ENCODE measurements at places on chromosomes 13 and 19.

GRCh38 chr19:46478356-46478986 lies 7.1 kb upstream of the PNMA8A start:
- no peak for DNase-seq

- DNase-seq: no peak
Measured at GRCh38 chr19:10835089-10835753, 791 bp downstream of the TMED1 start.

- DNase-seq: peak; percentile 89
Measured at GRCh38 chr13:29923554-29924481, 73.4 kb upstream of the UBL3 start.

DNA sequence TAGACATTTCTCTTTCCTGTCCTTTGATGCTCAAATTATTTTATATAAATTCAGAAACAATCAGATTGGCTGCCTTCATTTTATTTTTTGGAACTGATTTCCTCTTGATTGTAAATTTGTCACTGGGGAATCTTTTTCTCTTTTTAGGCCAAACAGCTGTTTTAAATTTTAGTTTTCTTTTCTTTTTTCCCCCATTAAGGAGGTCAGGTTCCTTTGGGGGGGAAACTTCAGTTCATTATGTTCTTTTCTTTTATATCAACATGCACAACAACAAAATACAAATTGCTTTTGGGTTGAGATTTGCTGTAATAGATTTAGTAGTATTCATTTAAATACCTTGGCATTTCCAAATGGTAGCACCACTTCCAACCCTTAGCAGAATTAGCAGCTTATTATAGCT lies 264.8 kb upstream of the SPRY2 start:
- DNase-seq: no peak

DNA sequence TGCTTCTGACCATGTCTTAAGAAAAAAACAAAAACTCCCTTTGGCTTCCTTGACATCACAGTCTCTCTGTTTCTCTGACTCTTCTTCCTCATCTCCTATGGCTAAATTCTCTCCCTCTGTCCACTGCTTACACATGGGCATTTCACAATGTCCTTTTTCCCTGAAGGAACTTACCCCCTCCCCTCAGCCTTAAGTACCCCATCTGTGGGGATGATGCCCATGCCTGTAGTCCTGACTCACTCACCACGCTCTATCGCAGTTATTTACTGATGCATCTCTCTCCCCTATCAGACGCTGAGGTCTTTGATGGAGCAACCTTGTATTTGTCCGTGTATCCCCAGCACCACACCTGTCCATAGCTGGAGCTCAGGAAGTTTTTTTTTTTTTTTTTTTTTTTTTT lies 32.4 kb downstream of the ACTN4 start:
- DNase-seq: no peak

DNA sequence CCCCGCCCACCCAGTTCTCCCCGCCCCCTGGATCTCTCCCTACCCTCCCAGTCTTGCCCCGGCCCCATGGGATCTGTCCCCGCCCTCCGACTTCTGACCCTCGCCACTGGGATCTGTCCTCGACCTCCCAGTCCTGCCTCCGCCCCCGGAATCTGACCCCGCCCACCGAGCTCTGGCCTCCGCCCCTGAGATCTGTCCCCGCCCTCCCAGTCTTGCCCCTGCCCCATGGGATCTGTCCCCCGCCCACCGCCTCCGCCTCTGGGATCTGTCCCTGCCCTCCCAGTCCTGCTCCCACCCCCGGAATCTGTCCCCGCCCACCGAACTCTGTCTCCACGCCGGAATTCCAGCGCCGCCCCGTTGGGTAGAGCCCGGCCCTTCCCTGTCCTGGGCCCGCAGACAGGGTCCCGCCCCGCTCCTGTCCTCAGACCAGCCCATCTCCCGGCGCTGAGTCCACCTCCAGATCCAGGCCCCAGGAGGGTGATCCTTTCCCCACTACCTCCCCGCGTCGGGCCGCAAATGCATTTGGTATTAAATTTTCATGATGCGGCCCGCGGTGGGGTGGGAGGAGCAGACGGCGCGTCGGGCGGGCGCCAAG lies 1.5 kb upstream of the SLC17A7 start:
- DNase-seq: peak; percentile 97

GRCh38 chr19:18229474-18229873 lies 3.2 kb upstream of the PDE4C start:
- DNase-seq: no peak

Data from tibial artery (tissue), 4 donors.